Activated T-cell treated with anti-CD3 and anti-CD28 coated beads for 48 hours (primary cell): ENCODE measurements at places on chromosomes 1 and 21.

DNA sequence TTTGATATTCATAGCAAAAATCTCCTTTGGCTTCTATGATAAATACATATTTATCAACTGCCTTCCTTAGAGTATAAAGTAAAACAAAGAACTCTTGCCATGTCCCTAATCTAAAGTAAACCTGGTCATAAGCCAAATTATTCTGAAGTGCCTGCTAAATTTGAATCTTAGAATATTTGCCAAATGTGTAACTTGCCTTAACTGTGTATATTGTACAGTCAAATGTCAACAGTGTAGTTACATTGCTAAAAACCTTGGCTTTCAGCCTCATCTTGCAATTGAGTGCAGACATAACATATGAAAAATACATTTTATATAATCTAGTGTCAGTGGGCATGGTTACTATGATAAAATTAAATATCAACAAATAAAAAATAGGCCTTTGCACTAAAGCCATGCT lies 583.4 kb upstream of the ADAMTS5 start:
- DNase-seq = no peak

DNA sequence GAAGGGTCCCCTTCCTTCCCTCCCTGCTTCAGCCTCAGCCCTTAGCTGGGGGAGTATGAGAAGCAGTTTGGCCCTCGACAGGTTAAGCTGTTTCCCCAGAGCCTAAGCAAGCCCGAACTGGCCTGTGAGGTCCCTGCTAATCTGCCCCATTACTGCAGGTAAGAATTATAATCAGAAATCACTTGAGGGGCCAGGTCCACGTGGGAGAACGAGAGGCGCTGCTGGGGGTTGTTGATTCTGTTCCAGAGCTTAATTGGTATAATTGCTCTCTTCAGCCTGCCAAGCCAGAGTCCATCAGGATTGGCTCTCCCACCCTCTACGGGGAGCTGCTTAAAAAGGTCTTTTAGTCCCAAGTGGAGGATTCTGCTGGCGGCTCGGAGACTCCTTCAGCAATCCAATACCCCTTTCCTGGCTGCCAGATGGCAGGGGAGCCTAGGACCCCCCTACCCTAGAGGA lies 70.8 kb downstream of the UBE2T start:
- DNase-seq = no peak

GRCh38 chr1:55210990-55211801 lies 4.0 kb downstream of the USP24 start:
- no peak for DNase-seq

DNA sequence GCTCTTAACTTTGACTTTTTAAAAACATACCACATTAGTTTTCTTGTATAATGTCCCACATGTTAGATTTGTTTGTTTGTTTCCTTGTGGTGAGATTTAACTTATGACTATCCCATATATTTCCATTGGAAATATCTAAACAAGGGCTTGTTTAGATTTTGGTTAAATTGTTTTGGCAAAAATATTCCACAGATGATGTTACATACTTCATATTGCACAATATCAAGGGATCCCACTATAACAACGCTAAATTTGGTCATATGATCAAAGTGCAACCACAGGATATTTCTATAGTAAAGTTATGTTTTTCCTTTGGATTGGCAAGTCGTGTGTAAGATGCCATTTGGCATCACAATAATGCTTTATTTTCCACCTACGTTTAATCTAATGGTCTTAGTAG lies 396.7 kb downstream of the TGFB2 start:
- DNase-seq = no peak

- DNase-seq = no peak
These were observed 91.0 kb upstream of the MAP1LC3C start for GRCh38 chr1:242089911-242090310.

DNA sequence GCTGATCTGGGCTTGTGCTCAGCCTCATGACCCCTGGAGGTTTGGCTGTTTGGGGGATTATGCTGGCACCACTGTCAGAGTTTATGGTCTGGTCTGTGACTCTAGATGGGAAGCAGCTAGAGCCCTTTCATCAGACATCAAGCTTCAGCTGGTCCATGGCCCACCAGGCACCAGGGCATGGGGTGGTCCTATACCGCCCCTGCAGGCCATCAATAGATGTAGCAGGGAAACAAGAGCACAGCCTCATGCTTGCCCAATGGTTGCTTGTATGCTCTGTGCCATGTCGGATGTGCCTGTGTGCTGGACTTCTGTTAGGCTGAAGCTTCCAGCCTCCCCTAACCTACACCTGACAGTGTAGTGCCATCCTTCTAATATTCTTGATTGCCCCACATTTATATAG lies 71.1 kb upstream of the CD34 start:
- DNase-seq = no peak

DNA sequence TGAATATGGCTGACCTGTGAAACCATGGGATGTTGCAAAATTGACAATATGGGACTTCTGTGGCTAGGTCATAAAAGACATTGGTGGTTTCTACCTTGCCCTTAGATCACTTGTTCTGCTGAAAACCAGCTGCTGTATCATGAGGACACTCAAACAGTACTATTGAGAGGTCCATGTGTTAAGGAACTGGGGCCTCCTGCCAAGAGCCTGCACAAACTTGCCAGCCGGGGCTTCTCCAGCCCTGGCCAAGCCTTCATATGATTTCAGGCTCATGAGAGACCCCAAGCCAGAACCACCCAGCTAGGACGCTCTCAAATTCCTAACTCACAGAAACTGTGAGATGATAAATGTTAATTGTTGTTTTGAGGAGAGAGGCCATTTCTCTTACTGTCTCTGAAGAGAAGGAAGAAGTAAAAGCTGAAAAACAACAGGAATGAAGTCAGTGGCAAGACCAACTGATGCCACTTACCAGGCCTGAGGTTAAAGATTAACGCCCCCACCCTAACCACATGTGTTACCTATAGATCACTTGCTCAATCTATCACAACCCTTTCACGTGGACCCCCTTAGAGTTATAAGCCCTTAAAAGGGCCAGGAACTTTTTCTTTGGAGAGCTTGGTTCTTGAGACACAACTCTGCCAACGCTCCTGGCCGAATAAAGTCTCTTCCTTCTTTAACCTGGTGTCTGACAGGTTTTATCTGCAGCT lies 3.9 kb upstream of the PITHD1 start:
- DNase-seq = no peak

DNA sequence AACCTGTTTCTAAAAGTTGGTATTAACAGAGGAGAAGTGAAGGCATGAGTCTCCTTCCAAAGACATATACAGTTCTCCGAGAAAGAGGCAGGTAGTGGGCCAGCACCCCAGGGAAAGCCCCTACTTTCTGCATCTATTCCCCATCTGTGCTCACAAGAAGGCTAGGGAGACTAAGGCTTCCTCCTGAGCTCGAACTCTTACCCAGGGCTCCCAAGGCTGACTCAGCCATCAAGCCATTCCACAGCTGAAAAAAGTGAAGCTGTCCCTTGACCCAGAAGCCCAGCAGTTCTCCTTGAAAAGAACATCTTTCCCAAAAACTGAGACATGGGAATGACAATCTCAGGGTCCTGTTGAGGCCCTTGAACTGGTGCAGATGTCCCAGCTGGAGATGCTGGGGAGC lies 1.9 kb upstream of the PADI3 start:
- no peak for DNase-seq

DNA sequence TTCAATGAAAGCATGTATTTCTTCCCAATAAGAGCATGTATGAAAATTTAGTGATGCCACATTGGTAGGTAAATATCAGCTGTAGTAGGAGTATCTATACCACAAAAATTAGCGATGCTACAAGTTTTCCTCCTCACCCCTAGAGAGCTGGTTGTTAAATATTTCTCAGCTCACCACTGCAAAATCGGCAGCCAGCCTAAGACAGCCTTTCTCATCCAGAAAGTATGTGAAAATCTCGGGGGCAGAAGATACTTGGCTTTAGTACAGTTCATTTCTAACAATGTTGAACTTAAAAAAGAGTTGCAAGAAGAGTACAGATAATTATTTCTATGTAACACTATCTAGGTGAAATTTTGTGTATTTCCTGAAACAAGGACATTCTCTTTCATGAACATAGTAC lies 235.4 kb downstream of the TPR start:
- DNase-seq = no peak

DNA sequence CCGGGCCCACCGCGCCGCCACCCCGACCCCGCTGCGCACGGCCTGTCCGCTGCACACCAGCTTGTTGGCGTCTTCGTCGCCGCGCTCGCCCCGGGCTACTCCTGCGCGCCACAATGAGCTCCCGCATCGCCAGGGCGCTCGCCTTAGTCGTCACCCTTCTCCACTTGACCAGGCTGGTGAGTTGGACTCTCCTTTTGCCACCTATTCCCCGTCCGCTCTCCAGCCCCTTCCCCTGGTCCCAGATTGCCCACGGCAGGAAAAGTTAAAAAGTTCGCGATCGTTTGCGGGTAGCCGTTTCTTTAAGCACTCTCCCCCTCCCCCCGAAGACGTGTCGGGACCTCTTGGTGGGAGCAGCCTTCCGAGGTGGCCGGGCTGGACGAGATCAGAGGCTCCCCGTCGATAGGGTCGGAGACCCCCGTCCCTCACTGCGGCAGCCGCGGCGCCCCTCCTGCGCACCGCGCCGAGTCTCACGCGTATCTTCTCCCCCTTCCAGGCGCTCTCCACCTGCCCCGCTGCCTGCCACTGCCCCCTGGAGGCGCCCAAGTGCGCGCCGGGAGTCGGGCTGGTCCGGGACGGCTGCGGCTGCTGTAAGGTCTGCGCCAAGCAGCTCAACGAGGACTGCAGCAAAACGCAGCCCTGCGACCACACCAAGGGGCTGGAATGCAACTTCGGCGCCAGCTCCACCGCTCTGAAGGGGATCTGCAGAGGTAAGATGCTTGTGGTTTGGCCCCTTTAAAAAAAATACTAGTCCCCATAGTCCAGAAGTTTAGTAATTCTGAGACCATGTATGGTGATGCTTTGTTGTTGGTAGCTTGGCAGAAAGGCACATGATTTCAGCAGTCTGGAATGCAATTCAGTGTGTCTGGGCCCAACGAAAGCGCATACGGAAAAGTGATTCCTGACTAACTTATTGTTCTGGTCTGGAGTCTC lies 576 bp downstream of the CCN1 start:
- DNase-seq = peak; percentile 59

DNA sequence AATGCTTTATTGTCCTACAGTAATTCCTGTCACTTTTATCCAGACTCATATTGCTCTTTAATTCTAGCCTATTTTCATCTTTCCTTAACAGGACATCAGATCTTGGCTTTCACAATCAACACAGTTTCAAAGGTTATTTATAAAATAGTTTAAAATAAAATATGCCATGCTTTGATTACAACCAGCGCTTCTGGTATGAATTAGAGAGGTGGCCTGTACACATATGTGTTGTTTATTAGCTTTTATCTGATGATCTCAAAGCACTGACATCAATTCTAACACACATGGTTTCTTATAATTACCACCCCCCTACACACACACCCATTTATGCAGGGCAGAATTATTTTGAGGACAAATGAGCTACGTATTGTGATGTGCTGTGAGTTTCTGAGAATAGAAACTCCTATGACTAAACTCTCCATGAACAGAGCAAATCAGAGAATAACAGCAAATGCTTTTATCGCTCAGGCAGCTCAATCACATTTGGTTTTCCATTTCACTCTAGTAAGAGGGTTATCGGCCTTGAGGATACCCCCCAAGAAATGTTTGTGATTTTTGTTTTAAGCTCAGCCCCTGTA lies 18.0 kb downstream of the CD247 start:
- no peak for DNase-seq

GRCh38 chr1:244047621-244048255 lies 3.3 kb upstream of the ZBTB18 start:
- DNase-seq = no peak

GRCh38 chr1:3821004-3821403 lies 24.7 kb upstream of the LRRC47 start:
- DNase-seq = no peak
